ENCODE measurements at places on chromosomes 7 and 10.

- no peak for DNase-seq
Measured at GRCh38 chr10:9096288-9096687, 1041.8 kb downstream of the GATA3 start.

DNA sequence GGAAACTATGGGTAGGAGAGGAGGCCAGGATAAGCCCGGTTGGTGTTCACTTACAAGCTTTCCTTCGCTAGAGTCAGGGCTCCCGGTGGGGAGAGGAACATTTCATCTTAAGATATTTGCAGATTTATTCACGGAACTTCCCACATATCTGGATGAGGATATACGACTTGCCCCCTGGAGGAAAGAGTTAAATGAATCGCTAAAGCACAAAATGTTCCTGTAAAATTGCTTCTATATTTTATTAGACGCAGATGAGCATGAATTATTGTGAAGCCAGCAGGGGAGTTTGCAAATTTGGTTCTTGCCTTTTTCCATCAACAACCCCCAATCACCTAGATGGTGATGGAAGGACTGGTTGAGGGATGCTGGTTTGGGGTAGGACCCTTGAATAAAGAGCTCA is 47.9 kb upstream of the BAIAP2L1 start:
- no peak for DNase-seq

- no peak for DNase-seq
Measured at GRCh38 chr7:139797607-139798006, 19.8 kb upstream of the HIPK2 start.

DNA sequence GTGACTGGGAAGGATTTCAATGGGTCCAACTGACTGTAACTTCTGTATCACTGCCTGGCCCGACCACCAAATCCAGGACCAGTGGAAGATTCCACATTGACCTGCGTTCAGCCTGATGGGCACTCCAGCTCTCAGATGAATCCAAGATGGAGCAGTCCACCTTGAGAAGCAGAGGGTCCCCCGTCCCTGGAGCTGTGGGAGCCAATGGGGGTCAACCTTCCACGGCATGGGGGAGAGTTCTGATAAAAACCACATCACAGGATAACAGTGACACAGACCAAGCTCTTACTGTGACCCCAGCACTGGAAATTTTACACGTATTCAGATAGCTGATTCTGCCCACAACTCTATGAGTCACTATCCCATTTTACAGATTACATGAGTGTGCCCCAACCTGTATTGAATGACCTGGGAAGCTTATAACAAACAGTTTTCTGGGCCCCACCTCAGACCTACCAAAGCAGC is 11.2 kb downstream of the ZCCHC24 start:
- DNase-seq: no peak

GRCh38 chr10:84957427-84957826 is 629.0 kb downstream of the CCSER2 start:
- no peak for DNase-seq

- DNase-seq: no peak
Measured at GRCh38 chr7:142249918-142250317, 7.9 kb downstream of the PRSS58 start.

- DNase-seq: no peak
Measured at GRCh38 chr7:107972941-107973376, 30.0 kb downstream of the LAMB1 start.

All from pons (tissue), 1 donor.